ENCODE measurements at places on chromosomes 3 and 15. TPM values are rescaled to one million over a fixed set of nuclear protein-coding genes. Genes with fewer than 3 reads are reported as not detected.

- H3K27ac ChIP-seq = no peak overlapping the region
- DNase-seq = no peak
- H3K27me3 ChIP-seq = no peaks in the 10 kb centered on the region
- H3K4me3 ChIP-seq = no peak overlapping the region
- H3K4me1 ChIP-seq = peaks cover 13% of the 10 kb centered on the region
These were observed 10.4 kb downstream of the BCL6 start for GRCh38 chr3:187734841-187735240.

DNA sequence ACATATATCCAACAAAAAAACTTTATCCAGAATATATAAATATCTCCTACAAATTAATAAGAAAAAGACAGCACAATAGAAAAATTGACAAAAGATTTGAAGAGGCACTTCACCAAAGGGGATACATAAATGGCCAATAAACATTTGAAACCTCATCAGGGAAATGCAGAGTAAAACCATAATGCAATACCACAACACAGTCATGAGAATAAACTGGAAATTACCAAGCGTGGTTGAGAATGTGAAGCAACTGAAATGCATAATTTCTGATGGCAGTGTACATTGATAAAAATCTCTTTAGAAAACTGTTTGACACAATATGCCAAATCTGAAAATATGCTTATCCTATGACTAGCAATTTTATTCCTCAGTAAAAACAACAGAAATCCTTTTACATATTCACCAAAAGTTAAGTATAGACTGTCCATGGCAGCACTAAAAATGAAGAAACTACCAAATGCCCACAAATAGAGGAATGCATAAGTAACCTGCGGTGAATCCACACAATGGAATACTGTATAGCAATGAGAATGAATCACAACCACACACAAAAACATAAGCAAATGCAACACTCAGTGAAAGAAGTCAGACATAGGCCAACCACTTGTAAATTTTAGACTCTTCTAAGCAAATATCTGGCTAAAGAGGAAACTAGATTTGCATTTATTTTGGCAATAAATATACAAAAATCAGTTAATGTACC, 7.9 kb downstream of the LYZL4 start:
- H3K4me1 ChIP-seq = no peaks in the 10 kb centered on the region
- H3K36me3 ChIP-seq = no peaks in the 10 kb centered on the region
- H3K27ac ChIP-seq = no peak overlapping the region
- no peaks in the 10 kb centered on the region for H3K27me3 ChIP-seq
- no peak overlapping the region for H3K4me3 ChIP-seq

- no peak for DNase-seq
- H3K36me3 ChIP-seq = no peaks in the 10 kb centered on the region
- H3K4me3 ChIP-seq = no peak overlapping the region
- H3K27me3 ChIP-seq = no peaks in the 10 kb centered on the region
- H3K4me1 ChIP-seq = no peaks in the 10 kb centered on the region
- H3K27ac ChIP-seq = no peak overlapping the region
These were observed 95.7 kb upstream of the CHRM5 start for GRCh38 chr15:33872416-33873106.

- no peak overlapping the region for H3K4me3 ChIP-seq
- H3K4me1 ChIP-seq = peaks cover 3% of the 10 kb centered on the region
- H3K27ac ChIP-seq = no peak overlapping the region
- no peak for DNase-seq
- H3K27me3 ChIP-seq = no peaks in the 10 kb centered on the region
These were observed 64.8 kb upstream of the ARL8B start for GRCh38 chr3:5057272-5057671.

- no peaks in the 10 kb centered on the region for H3K36me3 ChIP-seq
- no peaks in the 10 kb centered on the region for H3K27me3 ChIP-seq
- no peak overlapping the region for H3K27ac ChIP-seq
- no peak for DNase-seq
These were observed 194.7 kb upstream of the NANOGP8 start for GRCh38 chr15:35279811-35280210.

GRCh38 chr15:98233873-98234272, 273.4 kb downstream of the ARRDC4 start:
- no peak for DNase-seq
- no peaks in the 10 kb centered on the region for H3K27me3 ChIP-seq
- no peaks in the 10 kb centered on the region for H3K36me3 ChIP-seq
- H3K27ac ChIP-seq = no peak overlapping the region
- H3K4me3 ChIP-seq = no peak overlapping the region

GRCh38 chr15:44676676-44677075, 13.2 kb upstream of the SPG11 start:
- peaks cover 100% of the 10 kb centered on the region for H3K4me1 ChIP-seq
- peak overlapping the region; percentile 39 for H3K27ac ChIP-seq
- no peak for DNase-seq
- H3K36me3 ChIP-seq = no peaks in the 10 kb centered on the region
- no peaks in the 10 kb centered on the region for H3K27me3 ChIP-seq

DNA sequence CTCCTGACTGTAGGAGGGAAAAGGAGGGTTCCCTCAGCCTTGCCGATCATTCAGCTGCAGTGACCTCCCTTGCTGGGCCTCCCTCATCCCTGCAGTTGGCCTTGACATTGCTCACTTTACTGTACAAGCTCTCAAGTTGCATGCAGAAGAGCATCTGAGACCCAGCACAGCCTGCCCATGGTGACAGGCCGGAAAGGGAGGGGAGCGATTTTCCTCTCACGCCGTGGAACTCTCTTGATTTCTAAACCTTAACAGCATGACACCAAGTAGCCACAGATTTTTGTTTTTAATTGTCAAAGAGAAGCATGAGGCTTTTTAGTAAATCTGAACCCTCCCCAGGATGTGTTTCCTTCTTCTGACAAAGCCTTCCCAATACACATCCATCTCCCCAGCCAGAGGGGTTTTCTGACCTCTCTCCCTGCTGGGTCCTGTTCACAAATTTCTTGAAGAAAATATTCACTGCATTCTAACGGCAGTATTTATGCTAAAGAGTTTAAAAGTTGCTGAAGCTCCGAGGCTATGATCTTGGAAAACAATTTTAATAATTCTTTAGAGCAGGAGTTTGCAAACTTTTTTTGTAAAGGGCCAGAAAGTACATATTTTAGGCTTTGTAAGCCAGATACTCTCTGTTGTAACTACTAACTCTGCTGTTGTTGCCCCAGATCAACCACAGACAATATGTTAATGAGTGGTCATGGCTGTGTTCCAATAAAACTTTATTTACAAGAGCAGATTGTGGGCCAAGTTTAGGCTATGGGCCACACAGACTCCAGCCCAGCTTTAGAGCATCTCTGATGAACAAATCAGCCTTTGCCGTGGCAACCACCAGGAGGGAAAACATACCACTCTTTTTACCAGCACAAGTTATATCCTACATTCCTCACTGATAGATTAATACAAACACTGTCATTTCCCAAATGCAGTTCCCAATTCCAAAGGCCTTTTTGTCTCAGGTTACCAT, 34.8 kb downstream of the LMCD1 start:
- H3K27ac ChIP-seq = no peak overlapping the region
- H3K4me1 ChIP-seq = no peaks in the 10 kb centered on the region
- no peak for DNase-seq
- no peaks in the 10 kb centered on the region for H3K36me3 ChIP-seq
- H3K27me3 ChIP-seq = no peaks in the 10 kb centered on the region

FETUB gene
- total RNA-seq = not detected

CXCR6 gene
- total RNA-seq = 9.6 TPM

SHC4 gene
- 0.28 TPM for total RNA-seq

SCAMP2 gene
- 132 TPM for total RNA-seq

STARD9 gene
- total RNA-seq = 4.5 TPM
